ENCODE measurements at places on chromosomes 11 and 22.

DNA sequence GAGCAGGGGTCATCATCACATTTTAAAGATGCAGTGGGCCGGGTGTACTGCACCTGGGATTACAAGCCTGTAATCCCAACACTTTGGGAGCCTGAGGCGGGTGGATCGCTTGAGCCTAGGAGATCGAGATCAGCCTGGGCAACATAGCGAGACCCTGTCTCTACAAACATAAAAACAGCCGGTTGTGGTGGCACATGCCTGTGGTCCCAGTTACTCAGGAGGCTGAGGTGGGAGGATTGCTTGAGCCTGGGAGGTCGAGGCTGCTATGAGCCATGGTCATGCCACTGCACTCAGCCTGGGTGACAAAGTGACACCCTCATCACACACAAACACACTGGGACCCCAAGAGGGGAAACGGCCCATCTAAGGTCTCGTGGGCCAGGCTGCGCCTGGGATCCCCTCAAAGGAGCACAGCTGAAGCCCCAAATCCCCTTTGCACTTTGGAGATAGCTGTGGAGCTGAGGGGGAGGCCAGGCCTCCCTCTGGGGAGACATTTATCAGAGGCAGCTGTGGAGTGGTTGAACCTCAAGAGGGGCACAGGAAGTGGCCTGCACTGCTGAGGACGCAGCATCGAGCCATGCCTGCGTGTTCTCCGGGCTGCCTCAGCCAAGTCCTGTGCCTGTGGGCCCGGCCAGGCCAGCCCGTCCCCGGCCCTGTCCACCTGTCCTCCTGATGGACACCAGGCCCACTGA lies 27.5 kb downstream of the OSBPL5 start:
- DNase-seq: no peak

DNA sequence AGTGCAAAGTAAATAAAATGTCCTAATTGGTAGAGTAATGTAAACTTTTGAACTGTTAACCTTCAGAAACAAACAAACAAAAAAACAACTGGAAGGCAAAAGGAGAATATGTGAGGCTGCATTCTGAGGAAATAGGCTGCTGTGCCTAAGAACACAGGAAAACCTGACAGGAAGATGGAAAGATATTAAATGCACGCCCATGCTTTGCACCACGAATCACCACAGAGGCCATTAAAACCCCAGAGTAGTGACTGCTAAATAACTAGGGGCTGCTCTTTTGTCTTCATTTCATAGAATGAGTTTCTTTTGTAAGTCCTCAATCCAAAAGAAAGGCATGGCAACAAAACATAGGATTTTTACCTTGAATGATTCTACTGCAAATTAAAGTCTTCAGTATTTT lies 436.0 kb downstream of the RAB38 start:
- DNase-seq: no peak

- no peak for DNase-seq
Observed at GRCh38 chr11:71548716-71549151, 514 bp downstream of the KRTAP5-9 start.

GRCh38 chr22:39513791-39514190 lies 6.6 kb upstream of the ATF4 start:
- no peak for DNase-seq

- no peak for DNase-seq
Observed at GRCh38 chr22:48761546-48761945, 1066.1 kb downstream of the BRD1 start.

- DNase-seq: no peak
Observed at GRCh38 chr11:84564867-84565184, 1062.3 kb downstream of the DLG2 start.

DNA sequence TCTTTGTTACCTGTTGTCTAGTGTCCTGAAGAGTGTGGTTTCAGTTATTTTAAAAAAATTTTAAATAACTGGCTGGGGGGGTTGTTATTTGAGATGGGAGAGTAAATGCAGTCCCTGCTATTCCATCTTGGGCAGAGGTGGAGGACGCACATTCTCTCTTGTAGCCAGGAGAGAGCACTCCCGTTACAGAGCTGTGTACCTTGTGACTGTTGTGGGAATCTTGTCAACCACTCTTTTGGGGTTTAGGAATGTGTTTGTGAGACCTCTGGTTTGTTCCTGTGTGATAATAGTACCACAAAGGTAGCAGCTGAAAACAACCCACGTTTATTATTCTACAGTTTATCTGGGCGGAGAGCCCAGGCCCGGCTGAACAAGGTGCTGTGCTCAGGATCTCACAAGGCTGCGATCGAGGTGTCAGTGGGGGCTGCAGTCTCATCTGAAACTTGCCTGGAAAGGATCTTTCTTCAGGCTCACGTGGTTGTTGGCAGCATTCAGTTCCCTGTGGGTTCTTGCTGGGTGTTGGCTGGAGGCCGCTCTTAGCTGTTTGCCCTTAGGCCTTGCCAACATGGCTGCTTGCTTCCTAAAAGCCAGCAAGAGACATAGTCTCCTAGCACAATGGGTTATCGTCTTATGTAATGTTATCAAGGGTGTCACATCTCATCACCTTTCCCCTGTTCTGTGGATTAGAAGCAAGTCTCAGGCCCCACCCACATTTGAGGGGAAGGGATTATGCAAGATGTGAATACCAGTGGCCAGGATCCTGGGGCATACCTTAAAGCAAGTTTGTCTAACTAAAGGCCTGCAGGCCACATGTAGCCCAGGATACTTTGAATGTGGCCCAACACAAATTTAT lies 20.6 kb downstream of the IGHMBP2 start:
- no peak for DNase-seq

- DNase-seq: no peak
Observed at GRCh38 chr11:70528046-70528793, 129.9 kb downstream of the CTTN start.

DNA sequence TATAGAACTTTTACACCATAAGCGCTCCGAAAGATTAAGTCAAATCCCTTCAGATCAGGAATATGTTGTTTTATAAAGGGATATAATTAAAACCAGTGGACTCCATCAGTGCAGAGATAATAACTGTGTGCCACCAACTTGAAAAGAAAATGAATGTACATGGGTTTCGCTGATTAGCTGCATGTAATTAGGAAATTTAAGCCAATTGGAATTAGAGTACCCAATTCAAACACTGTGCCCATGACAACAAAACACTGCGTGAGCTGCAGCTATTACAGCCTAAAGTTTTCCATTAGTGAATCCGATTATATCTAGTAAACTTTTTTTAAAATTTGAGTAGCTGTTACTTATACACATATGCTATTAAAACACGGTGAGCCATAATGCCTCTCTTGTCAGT lies 392.3 kb upstream of the ARHGAP42 start:
- no peak for DNase-seq

GRCh38 chr11:77147036-77147315 lies 18.9 kb downstream of the MYO7A start:
- no peak for DNase-seq

GRCh38 chr11:132872211-132872610 lies 660.1 kb downstream of the OPCML start:
- DNase-seq: no peak

GRCh38 chr22:49906071-49906798 lies 12.0 kb downstream of the ALG12 start:
- DNase-seq: no peak

DNA sequence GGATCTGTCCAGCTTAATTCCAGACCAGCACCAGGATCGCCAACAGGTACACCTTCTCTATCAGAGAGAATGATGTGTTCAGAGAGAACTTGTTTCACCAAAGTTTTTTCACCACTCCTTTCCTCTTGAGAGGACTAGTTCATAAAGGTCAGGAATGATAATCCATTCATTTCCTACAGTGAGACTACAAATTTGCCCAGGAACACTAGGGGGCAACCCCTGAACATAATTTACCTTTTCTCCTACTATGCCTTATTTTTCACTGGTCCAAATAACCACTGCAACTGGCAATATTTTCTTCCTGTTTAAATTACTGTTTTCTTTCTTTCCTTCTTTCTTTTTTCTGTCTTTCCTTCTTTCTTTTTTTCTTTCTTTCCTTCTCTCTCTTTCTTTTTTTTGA lies 22.5 kb downstream of the CAVIN3 start:
- peak; percentile 32 for DNase-seq

- no peak for DNase-seq
Observed at GRCh38 chr22:47769652-47770051, 1007.2 kb downstream of the TBC1D22A start.

All from fibroblast of lung (primary cell).